ENCODE measurements at places on chromosomes 12 and 14.

- DNase-seq, result no peak
Measured at GRCh38 chr12:99110212-99110611, 465.1 kb downstream of the APAF1 start.

- DNase-seq, result no peak
Measured at GRCh38 chr14:51182131-51182565, 57.9 kb upstream of the TMX1 start.

DNA sequence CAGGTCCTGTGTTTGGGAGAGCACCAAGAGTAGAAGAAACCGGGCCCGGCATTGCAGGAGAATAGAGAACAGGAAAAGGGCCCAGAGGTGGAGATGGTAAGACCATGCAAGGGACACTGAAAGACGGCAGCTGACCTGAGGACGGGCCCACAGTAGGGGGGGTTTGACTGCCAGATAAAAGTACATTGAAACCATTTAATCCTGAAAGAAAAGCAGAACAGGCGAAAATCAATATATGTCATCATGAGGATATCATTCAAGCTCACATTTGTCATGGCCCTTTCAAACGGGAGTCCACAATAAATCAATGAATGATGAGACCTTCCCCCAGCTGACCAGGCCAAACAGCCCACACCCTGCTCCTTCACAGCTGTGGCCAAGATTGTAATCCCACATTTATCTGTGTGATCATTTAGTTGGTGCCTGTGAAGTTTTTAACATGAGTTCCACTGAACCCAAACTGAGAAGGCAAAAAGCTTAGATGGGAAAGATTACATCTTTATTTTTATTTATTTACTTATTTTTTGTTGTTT is 39.5 kb downstream of the E2F7 start:
- DNase-seq, result no peak

GRCh38 chr12:62078020-62078419 is 182.2 kb upstream of the USP15 start:
- no peak for DNase-seq

- no peak for DNase-seq
Measured at GRCh38 chr12:108668542-108668941, 34.8 kb upstream of the SELPLG start.

DNA sequence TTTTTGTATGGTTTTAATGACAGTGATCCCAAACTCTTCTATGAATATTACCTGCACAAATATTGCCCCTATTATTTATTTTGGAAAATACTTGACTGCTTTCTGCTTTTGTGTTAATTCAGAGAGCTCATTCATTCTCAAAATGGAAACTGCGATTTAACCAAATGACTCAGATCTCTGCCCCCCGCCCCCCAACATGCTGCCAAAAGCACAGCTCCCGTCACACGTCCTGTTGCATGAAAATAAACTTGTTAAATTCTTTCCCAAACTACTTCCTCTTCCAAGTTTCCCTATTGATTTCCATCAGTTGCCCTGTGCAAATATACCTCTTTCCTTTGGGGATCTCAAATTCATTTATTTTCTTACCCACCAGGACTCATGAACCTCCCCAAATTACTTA is 18.0 kb upstream of the NRDE2 start:
- no peak for DNase-seq

GRCh38 chr14:82759656-82760055 is 1226.0 kb upstream of the SEL1L start:
- DNase-seq, result no peak

DNA sequence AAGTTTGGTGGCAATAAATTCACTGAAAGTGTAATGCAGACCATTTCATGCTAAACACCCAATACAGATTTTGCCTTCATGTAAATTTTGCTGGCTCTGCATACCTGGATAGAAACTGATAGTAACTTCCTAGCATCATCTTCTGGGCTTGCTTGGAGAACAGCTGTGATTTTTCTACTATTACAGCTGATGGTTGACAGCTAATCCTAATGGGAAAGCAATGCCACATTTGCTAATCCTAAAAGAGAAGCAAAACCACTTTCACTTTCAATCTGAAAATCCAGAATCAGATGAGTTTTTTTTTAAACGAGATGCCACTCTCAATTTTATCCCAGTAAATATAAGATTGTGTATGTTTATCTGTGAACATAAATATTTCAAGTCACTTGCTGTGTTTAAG is 1035.9 kb downstream of the TRHDE start:
- DNase-seq, result no peak

- no peak for DNase-seq
Measured at GRCh38 chr14:104634138-104634760, 29.7 kb upstream of the TMEM179 start.

DNA sequence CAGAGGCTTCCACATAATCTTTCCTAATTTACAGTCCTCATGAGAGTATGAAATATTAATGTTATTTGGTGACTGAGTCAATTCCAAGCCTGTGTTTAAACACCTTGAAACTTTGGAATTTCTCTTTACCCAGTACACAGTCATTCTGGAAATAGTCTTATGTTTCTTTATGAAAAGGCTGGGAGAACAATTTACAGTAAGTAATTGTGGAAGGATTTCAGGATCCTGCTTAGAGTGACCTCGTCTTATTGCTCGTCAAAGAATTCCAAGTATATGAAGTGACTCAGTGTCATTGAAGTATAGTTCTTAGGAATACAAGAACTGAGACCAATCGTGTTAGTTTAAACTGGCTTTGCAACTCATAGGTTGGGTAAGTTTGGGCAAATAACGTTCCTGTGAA is 634.2 kb downstream of the SLC16A7 start:
- no peak for DNase-seq

DNA sequence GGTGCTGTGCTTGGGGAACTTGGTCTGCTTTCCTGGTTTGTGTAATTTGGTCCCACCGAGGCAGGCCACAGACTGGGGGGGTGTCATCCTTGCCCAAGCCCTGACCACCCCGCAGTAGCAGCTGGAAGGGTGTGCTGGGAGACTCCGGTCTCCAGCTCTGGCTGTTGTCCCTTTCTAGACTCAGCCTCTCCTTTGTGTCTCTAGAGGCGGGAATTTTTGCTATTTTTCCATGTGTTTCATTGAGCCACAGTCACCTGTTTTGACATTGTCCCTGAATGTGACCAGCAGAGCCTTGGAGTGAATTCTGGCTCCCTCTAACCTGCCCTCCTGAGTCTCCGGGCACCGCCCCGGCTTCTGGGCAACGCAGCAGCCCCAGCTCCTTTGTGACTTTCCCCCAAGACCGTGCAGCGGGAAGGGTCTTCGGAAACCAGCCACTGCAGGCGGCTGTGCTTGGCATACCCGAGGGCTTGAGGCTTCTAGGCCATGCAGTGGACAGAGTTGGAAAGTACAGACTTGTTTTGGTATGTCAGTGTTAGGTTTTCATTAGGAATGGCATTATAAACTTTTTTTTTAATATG is 98.6 kb downstream of the TNFAIP2 start:
- no peak for DNase-seq

GRCh38 chr12:48996794-48997718 is 2.1 kb downstream of the DDN start:
- DNase-seq, result peak; percentile 48

DNA sequence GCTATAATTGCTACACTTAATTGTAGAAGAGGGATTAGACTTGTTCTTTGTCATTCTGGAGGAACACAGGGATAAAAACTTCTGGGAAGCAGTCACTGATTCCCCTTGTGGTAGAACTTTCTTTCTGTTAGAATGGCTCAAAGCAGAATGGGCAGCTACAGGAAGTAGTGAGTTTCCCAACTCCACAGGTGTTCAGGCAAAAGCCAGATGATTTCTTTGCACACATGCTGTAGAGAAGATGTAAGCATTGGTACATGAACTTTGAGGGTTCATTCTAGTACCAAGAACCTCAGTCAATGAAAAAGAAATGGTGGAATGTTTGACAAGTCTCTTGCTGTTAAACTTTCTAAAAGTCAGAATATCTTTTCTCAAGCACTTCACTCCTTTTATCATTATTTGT is 4.3 kb downstream of the NDUFA9 start:
- no peak for DNase-seq

- DNase-seq, result no peak
Measured at GRCh38 chr12:100895192-100895591, 100.6 kb downstream of the ANO4 start.

- DNase-seq, result no peak
Measured at GRCh38 chr14:58954901-58955861, 233.3 kb upstream of the DAAM1 start.

- no peak for DNase-seq
Measured at GRCh38 chr12:19527866-19528265, 88.6 kb downstream of the AEBP2 start.

GRCh38 chr12:81962126-81962856 is 203.1 kb upstream of the PPFIA2 start:
- no peak for DNase-seq

Data from HEK293T (cell line).